ENCODE measurements at places on chromosomes 7 and 10. TPM values are rescaled to one million over a fixed set of nuclear protein-coding genes. Genes with fewer than 3 reads are reported as not detected.

MPP7 gene
- 0.27 TPM for total RNA-seq

SHH gene
- total RNA-seq = not detected

FAS gene
- 24.3 TPM for total RNA-seq

ANKRD61 gene
- 0.22 TPM for total RNA-seq

LOXL4 gene
- total RNA-seq = 1.6 TPM

DNAH11 gene
- total RNA-seq = 4.2 TPM

CD36 gene
- under 0.01 TPM for total RNA-seq

IL6 gene
- 23.7 TPM for total RNA-seq

EN2 gene
- total RNA-seq = not detected

CCL24 gene
- total RNA-seq = 0.53 TPM

ZNF727 gene
- not detected for total RNA-seq

OR2AE1 gene
- 0.53 TPM for total RNA-seq

PON3 gene
- total RNA-seq = 0.93 TPM

EPO gene
- total RNA-seq = not detected

VAX1 gene
- not detected for total RNA-seq

TWIST1 gene
- total RNA-seq = not detected

HMX3 gene
- not detected for total RNA-seq

IDI2 gene
- total RNA-seq = not detected

MACC1 gene
- not detected for total RNA-seq

Data from thoracic aorta endothelial cell (primary cell).